Astrocyte (in vitro differentiated cells and primary cell): ENCODE measurements at places on chromosomes 6 and 20. TPM values are rescaled to one million over a fixed set of nuclear protein-coding genes. Genes with fewer than 3 reads are reported as not detected.
A peak's percentile ranks its signal among the peaks of the same experiment; 100 is the strongest.

Gene ZC3H12D
- 0.05 and 0.10 TPM in 2 replicates for total RNA-seq

- no peaks in the 10 kb centered on the region for H3K36me3 ChIP-seq
- no peak overlapping the region for H3K27ac ChIP-seq
- DNase-seq = no peak
- H3K4me1 ChIP-seq = no peaks in the 10 kb centered on the region
- no peak overlapping the region for H3K4me3 ChIP-seq
These were observed 1034.9 kb downstream of the EYS start for GRCh38 chr6:64672131-64672530.

DNA sequence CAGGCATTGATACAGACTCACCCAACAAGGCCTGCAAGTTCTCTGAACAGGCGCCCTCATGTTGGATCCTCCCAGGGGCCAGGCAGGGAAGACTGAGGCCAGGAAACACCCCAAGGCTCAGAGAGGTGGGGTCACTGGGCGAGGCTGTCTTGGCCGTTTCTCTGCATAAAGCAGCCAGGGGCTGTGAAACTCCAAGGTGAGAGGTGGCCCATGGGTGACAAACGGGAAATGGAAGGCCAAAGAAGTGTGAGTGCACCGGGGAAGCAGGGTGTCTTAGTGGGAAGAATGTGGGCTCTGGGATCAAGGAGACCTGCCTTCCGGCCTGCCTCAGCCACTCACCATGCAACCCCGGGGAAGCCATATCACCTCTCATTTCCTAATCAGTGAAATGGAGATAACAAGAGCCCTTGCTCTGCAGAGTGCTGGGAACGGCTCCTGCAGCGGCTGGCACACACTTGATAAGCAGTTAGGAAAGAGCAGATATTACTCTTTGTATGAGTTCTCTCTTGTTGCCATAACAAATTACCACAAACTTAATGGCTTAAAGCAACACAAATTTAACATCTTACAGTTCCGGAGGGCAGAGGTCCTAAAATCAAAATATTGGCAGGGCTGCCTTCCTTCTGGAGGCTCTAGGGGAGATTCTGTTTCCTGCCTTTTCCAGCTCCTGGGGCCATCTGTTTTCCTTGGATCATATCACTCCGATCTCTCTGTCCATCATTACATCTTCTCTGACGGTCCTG is 168.6 kb downstream of the NFATC2 start:
- no peak overlapping the region for H3K4me3 ChIP-seq
- peak overlapping the region; percentile 27 for H3K27ac ChIP-seq
- peaks cover 10% of the 10 kb centered on the region for H3K4me1 ChIP-seq
- no peaks in the 10 kb centered on the region for H3K27me3 ChIP-seq

GRCh38 chr6:159695984-159696383 is 2.9 kb upstream of the SOD2 start:
- H3K36me3 ChIP-seq = no peaks in the 10 kb centered on the region
- H3K27me3 ChIP-seq = no peaks in the 10 kb centered on the region
- no peak overlapping the region for H3K27ac ChIP-seq
- peak; percentile 43 for DNase-seq

Gene EMILIN3
- total RNA-seq = 0.20 TPM in 1 of 2 replicates, not detected in the other

GRCh38 chr6:150930841-150931240 is 65.3 kb downstream of the MTHFD1L start:
- peaks cover 4% of the 10 kb centered on the region for H3K4me1 ChIP-seq
- DNase-seq = peak; percentile 90
- H3K36me3 ChIP-seq = peaks cover under 1% of the 10 kb centered on the region
- peak overlapping the region; percentile 73 for H3K27ac ChIP-seq

DNA sequence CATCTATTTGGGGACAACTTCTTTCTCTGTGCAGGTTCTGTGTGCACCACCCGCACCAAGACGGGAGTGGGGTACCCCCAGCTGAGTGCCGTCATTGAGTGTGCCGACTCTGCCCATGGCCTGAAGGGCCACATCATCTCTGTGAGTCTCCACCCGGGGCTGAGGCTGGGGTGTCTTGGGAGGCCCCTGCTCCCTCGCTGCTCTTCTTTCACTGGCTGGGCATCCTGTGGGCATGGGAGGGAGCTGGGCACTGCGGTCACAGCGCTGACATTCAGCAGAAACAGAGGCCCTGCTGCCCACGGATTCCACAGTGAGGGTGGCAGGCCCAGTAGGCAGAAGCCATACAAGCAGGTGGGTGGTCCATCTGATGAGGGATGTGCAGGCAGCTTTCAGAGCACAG is 40.4 kb downstream of the GMPR start:
- H3K4me3 ChIP-seq = no peak overlapping the region
- no peaks in the 10 kb centered on the region for H3K36me3 ChIP-seq
- DNase-seq = no peak

- no peaks in the 10 kb centered on the region for H3K4me1 ChIP-seq
- no peaks in the 10 kb centered on the region for H3K36me3 ChIP-seq
- no peak for DNase-seq
- no peak overlapping the region for H3K4me3 ChIP-seq
- H3K27me3 ChIP-seq = no peaks in the 10 kb centered on the region
These were observed 2.6 kb upstream of the NOTCH4 start for GRCh38 chr6:32226434-32226833.

- no peaks in the 10 kb centered on the region for H3K27me3 ChIP-seq
- no peak overlapping the region for H3K27ac ChIP-seq
- no peaks in the 10 kb centered on the region for H3K4me1 ChIP-seq
- no peak overlapping the region for H3K4me3 ChIP-seq
- no peak for DNase-seq
- peaks cover 18% of the 10 kb centered on the region for H3K36me3 ChIP-seq
These were observed 12.8 kb downstream of the NPEPL1 start for GRCh38 chr20:58705208-58705926.

Gene TM9SF4
- total RNA-seq = 64.0 and 71.8 TPM in 2 replicates

GRCh38 chr6:128319946-128320345 is 200.5 kb downstream of the PTPRK start:
- H3K4me3 ChIP-seq = no peak overlapping the region
- no peaks in the 10 kb centered on the region for H3K4me1 ChIP-seq
- no peak overlapping the region for H3K27ac ChIP-seq
- no peaks in the 10 kb centered on the region for H3K36me3 ChIP-seq

Gene MICB
- 4.1 and 5.8 TPM in 2 replicates for total RNA-seq

DNA sequence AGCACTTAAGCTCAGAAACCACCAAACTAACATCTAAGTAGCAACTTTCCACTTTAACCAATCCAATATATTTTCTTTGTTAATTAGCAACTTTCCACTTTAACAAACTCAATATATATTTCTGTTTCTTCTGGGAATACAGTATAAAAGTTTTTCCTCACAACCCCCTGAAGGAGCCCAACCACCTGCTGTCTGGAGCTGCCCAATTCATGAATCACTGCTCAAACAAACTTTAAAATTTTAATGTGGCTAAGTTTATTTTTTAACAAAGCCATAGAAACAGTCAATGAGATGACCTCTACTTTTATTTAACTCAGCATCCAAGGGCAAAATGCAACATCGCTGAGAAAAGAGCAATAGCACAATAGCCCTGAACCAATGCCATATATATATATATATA is 500.1 kb downstream of the EPM2A start:
- no peak for DNase-seq
- H3K36me3 ChIP-seq = no peaks in the 10 kb centered on the region
- no peak overlapping the region for H3K27ac ChIP-seq
- H3K27me3 ChIP-seq = no peaks in the 10 kb centered on the region
- no peak overlapping the region for H3K4me3 ChIP-seq

Gene SOX18
- 0.52 and 0.60 TPM in 2 replicates for total RNA-seq
